ENCODE measurements at places on chromosomes 1 and 21. TPM values are rescaled to one million over a fixed set of nuclear protein-coding genes. Genes with fewer than 3 reads are reported as not detected.
A peak's percentile ranks its signal among the peaks of the same experiment; 100 is the strongest.

The ALPL gene
- 6.6 TPM for total RNA-seq

The FALEC gene
- total RNA-seq: not detected

The S100A7 gene
- 36.6 TPM for total RNA-seq

The CRABP2 gene
- 97.7 TPM for total RNA-seq

The FAM151A gene
- total RNA-seq: not detected

The OLFM3 gene
- 0.49 TPM for total RNA-seq

The PDZK1 gene
- 0.49 TPM for total RNA-seq

The WDR77 gene
- total RNA-seq: 50.8 TPM

The S100A9 gene
- total RNA-seq: 4,658 TPM

The MYBPH gene
- not detected for total RNA-seq

The CAMK1G gene
- total RNA-seq: not detected

The LCE1B gene
- not detected for total RNA-seq

The MYCBP gene
- total RNA-seq: 12.8 TPM

The SLC45A1 gene
- 13.8 TPM for total RNA-seq

The PRELP gene
- 128 TPM for total RNA-seq

GRCh38 chr1:153977250-153978240 lies at the start of gene JTB:
JTB (minus strand) TSS chr1:153977674; CDS start chr1:153977252, 422 bp downstream.
- peak within 1 kb of the TSS; percentile 92 for H3K27ac ChIP-seq
- H3K27me3 ChIP-seq: no peaks in the 10 kb centered on the region
- peaks cover 19% of the 10 kb centered on the region for H3K4me1 ChIP-seq
- DNase-seq: no peak
- no peaks in the 10 kb centered on the region for H3K36me3 ChIP-seq

DNA sequence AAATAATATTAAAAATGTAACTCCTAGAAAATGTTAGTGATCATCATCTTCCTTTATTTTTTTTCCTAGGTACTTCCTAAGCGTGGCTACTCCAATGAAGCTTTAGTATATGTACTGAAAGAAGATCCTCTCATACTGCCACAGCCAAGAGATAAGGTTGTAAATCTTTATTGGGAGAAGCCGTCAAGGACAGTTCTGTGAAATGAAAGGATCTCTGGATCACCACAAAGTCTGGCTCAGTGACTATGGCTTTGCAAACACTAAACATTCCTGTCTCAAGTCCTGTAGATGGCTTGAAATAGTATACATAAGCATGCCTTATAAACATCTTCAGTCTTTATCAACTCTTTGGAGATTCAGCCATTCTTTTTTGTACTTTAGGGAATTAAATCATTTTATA lies 61.2 kb upstream of the DPH5 start:
- no peaks in the 10 kb centered on the region for H3K36me3 ChIP-seq
- H3K4me1 ChIP-seq: no peaks in the 10 kb centered on the region
- no peak overlapping the region for H3K4me3 ChIP-seq
- DNase-seq: no peak

DNA sequence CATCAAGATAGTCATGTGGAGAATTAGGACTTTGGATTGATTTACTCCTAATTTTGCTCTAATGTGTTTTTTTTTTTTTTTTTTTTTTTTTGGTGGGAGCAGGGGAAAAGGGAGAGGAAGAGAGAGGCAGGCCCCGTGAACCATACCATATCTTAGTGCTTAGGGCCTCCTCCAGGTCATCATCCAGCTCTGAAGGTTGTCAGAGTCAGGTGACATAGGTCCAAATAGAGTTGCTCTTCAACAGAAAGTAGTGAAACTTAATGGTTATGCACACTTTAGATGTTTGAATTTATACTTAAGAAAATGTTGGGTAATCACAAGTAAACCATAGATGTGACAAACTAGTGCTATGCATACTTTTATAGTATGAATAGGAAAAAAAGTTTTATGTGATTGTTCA lies 32.2 kb downstream of the CXADR start:
- H3K4me3 ChIP-seq: no peak overlapping the region
- no peaks in the 10 kb centered on the region for H3K27me3 ChIP-seq
- H3K36me3 ChIP-seq: no peaks in the 10 kb centered on the region
- H3K27ac ChIP-seq: no peak overlapping the region
- H3K4me1 ChIP-seq: no peaks in the 10 kb centered on the region
- no peak for DNase-seq

- H3K4me3 ChIP-seq: no peak overlapping the region
- no peak for DNase-seq
- no peak overlapping the region for H3K27ac ChIP-seq
- no peaks in the 10 kb centered on the region for H3K4me1 ChIP-seq
- no peaks in the 10 kb centered on the region for H3K36me3 ChIP-seq
- no peaks in the 10 kb centered on the region for H3K27me3 ChIP-seq
Observed at GRCh38 chr1:72186733-72187307, 95.5 kb downstream of the NEGR1 start.

DNA sequence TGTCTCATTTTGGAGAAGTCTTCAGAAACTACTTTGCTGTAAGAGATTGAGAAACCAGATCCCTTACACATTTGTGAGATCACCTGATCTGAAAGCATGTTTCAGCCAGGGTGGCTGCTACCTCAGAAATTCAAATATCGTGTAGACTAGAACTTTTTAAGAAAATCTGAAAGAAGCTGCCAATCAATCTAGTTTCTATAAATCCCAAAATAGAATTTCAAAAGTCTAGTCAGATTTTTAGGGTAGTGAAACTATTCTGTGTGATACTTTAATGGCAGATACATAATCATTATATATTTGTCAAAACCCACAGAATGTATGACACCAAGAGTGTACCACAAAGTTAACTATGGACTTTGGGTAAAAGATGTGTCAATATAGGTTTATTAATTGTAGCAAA lies 79.9 kb upstream of the PLPPR5 start:
- DNase-seq: no peak
- H3K36me3 ChIP-seq: no peaks in the 10 kb centered on the region
- H3K4me3 ChIP-seq: no peak overlapping the region
- H3K27me3 ChIP-seq: no peaks in the 10 kb centered on the region

DNA sequence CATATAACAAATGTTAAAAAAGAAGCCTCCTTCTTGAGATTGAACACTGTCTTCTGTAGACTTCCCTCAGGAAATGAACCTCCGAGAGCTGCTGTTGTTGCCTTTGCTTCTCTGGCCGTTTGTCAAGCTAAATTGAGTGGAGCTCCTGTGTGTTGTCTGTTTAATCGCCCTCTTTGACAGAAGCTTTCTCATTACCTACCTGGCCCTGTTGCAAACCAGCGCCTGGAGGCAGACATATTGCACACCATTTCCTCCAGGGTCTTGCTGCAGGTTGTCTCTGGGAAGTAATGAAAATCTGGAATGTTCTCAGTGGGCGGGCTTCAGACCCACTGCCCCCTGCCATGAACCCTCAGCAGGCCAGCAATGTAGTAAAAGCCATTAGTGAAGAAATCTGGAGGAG lies 83.3 kb downstream of the GABPA start:
- no peak overlapping the region for H3K4me3 ChIP-seq
- no peak overlapping the region for H3K27ac ChIP-seq
- H3K27me3 ChIP-seq: no peaks in the 10 kb centered on the region
- no peak for DNase-seq
- H3K36me3 ChIP-seq: no peaks in the 10 kb centered on the region

DNA sequence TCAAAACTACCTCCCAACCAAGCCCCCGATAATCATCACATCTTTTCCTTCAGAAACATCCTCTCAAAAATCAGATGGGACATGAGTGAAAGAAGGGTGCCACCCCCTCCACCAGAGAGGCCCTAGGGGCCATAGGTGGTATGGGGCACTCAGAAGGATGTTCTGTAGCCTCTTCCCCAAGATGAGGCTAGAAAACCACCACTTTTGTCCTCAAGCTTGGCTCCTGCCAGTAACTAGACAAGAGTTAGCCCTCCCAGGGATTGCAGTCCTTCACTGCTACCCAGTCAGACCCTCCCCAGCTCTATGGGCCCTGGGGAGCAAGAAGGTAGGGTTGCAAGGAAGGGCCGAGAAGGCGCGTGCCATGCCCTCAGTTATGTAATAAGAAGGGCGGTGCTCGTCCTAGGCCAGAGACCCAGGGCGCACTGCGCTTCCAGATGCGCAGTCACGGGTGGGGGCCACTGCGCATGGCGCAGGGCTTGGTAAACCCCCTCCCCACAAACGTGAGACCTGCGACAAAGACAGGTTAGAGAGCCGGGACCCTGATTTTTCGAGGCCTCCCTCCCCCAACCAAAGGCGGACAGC lies 69.7 kb downstream of the CD46 start:
- DNase-seq: no peak
- peaks cover 86% of the 10 kb centered on the region for H3K4me1 ChIP-seq
- peak overlapping the region; percentile 57 for H3K4me3 ChIP-seq
- H3K27me3 ChIP-seq: no peaks in the 10 kb centered on the region
- H3K36me3 ChIP-seq: no peaks in the 10 kb centered on the region

DNA sequence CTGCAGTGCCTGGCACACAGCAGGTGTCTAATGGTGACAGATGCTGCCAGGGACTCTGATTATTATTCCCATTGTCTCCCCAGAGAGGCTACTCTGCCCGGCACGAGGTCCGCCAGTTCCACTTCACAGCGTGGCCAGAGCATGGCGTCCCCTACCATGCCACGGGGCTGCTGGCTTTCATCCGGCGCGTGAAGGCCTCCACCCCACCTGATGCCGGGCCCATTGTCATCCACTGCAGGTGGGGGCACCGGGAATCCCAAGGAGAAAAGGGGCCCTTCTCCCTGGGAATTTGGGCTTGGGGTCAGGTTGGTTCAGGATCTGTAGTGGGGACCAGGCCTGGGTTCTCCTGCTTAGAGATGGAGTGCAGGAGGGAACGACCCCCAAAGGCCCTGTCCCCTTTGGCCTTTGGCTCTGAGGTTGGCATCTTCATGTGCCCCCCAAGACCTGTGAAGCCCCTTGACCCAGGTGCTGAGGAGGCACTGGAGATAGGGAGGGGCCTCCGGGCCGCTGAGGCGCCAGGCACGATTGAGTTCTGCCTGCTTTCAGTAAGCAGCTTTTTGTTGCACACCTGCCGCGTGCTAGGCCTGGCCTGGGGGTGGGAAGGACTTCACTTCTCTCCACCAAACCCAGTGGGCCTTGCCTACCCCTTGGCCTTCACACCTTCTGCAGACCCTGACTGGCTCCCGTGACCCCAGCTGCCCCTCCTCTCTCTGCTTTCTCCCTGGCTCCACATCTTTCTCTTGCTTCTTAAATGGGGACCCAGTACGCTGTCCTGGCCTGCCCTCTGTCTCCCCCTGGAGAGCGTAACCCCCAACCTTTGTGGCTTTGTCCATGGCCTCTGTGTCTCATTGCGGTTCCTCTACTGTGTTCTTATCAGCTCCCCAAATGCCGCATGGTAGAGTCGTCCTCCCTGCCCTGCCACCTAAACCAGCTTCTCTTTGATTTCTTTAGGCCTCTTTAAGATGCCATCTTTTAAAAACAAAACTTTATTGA lies 76.4 kb downstream of the PTPRU start:
- H3K27me3 ChIP-seq: no peaks in the 10 kb centered on the region
- no peak for DNase-seq
- no peaks in the 10 kb centered on the region for H3K36me3 ChIP-seq

- H3K36me3 ChIP-seq: no peaks in the 10 kb centered on the region
- DNase-seq: no peak
- H3K4me1 ChIP-seq: no peaks in the 10 kb centered on the region
Observed at GRCh38 chr1:173489929-173490328, 12.8 kb downstream of the PRDX6 start.

GRCh38 chr1:225998560-225999226 lies 450 bp downstream of the SDE2 start:
- peaks cover 37% of the 10 kb centered on the region for H3K4me1 ChIP-seq
- no peak for DNase-seq
- H3K36me3 ChIP-seq: no peaks in the 10 kb centered on the region
- H3K4me3 ChIP-seq: peak overlapping the region; percentile 88
- peak overlapping the region; percentile 94 for H3K27ac ChIP-seq

GRCh38 chr1:2867087-2867425 lies 65.6 kb upstream of the TTC34 start:
- H3K27me3 ChIP-seq: no peaks in the 10 kb centered on the region
- no peak for DNase-seq
- no peaks in the 10 kb centered on the region for H3K4me1 ChIP-seq

GRCh38 chr1:56190806-56191365 lies 388.5 kb downstream of the PLPP3 start:
- H3K4me3 ChIP-seq: no peak overlapping the region
- H3K27ac ChIP-seq: peak overlapping the region; percentile 36
- H3K4me1 ChIP-seq: peaks cover 35% of the 10 kb centered on the region
- no peak for DNase-seq
- no peaks in the 10 kb centered on the region for H3K36me3 ChIP-seq

- H3K27me3 ChIP-seq: no peaks in the 10 kb centered on the region
- no peaks in the 10 kb centered on the region for H3K4me1 ChIP-seq
- H3K4me3 ChIP-seq: no peak overlapping the region
- DNase-seq: no peak
- H3K27ac ChIP-seq: no peak overlapping the region
- H3K36me3 ChIP-seq: peaks cover 11% of the 10 kb centered on the region
Observed at GRCh38 chr1:117114877-117115276, 6.7 kb downstream of the TRIM45 start.

DNA sequence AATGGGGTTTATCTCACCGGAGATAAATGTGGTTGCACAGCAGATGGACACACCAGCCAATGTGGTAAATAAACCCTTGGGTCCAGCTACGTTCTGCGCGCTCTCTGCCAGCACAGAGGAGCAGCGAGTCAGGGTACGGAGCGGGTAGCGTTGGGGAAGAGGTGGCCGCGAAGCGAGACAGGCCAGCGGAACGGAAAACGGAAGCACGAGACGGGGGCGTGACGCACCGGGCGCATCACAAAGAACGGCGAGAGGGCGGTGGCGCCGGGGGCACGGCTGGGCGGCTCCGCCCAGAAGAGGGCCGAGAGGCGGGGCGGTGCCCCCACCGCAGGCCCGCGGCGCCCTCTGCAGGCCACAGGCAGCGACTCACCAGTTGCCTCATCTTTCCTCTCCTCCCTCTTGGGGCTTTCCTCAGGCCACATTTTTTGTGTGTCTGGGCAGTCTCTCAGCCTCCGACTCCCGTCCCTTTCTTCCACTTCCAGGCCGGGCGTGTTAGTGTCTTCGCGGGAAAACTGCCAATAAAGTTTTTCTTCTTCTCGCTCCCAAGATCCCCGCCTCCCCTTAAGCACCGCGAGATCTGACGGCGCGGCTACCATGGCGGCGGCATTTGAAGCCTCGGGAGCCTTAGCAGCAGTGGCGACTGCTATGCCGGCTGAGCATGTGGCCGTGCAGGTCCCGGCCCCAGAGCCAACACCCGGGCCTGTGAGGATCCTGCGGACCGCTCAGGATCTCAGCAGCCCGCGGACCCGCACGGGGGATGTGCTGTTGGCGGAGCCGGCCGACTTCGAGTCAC lies at the start of gene DDX20:
DDX20 (plus strand) TSS at position 571 of the 793 bp plus-strand sequence; CDS start at position 595, 24 bp downstream.
- no peaks in the 10 kb centered on the region for H3K27me3 ChIP-seq
- peak; percentile 96 for DNase-seq
- peaks cover 25% of the 10 kb centered on the region for H3K4me1 ChIP-seq
- peaks cover under 1% of the 10 kb centered on the region for H3K36me3 ChIP-seq
- peak within 1 kb of the TSS; percentile 94 for H3K27ac ChIP-seq
- peak within 1 kb of the TSS; percentile 91 for H3K4me3 ChIP-seq

- H3K4me1 ChIP-seq: peaks cover 22% of the 10 kb centered on the region
- H3K4me3 ChIP-seq: no peak overlapping the region
- no peaks in the 10 kb centered on the region for H3K36me3 ChIP-seq
- no peaks in the 10 kb centered on the region for H3K27me3 ChIP-seq
- H3K27ac ChIP-seq: no peak overlapping the region
Observed at GRCh38 chr1:89260042-89260441, 12.6 kb downstream of the GBP5 start.

GRCh38 chr1:5554784-5555183 lies 437.4 kb downstream of the NPHP4 start:
- no peak overlapping the region for H3K27ac ChIP-seq
- no peaks in the 10 kb centered on the region for H3K4me1 ChIP-seq
- no peaks in the 10 kb centered on the region for H3K27me3 ChIP-seq
- no peaks in the 10 kb centered on the region for H3K36me3 ChIP-seq
- DNase-seq: peak; percentile 22
- H3K4me3 ChIP-seq: no peak overlapping the region
